ENCODE measurements at places on chromosomes 1 and 21.

DNA sequence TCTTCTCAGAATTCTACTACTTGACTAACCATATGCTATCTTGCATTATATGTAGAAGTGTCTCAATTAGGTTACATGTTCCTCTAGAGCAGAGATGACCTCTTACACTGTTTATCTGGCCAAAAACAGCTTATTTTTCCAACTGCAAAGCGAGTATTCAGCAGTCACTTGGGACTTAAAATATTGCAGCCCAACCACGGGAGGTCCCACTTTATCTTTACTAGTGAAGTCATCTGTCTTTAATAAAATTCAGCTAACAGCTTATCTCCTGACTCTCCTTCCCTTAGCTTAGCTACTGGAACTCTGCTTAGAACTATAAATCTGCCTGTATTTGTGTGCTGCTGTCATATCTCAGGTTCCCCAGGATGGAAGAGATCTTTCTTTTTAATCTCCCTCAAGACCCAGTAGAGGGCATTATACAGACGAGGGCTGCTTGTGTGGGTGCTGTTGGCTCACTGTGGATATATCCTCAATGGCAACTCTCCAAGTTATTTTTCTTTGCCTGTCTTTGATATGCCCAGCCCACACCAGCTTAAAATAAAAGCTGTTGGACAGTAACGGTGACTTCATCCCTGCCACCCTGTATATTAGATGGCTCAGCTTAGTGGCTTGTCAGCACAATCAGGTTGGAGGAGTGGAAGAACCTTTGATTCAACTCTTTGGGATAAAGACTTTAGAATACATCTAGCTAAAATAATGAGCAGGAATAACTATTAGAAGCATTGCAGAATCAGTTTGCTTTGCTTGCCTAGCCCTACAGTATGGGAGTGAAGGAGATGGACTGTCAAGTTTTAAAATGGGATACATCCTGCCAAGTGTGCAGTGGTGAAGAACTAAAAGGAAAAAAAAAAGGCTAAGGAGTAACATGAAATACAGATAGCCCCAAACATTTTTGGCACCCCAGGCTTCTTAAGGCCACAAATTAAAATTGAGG is 9.6 kb downstream of the ENSA start:
- DNase-seq: no peak

GRCh38 chr21:35378881-35379280 is 329.8 kb upstream of the RUNX1 start:
- DNase-seq: no peak

- no peak for DNase-seq
These were observed 64.6 kb downstream of the IER5 start for GRCh38 chr1:181152892-181153633.

GRCh38 chr1:170864876-170865538 is 70.3 kb upstream of the MROH9 start:
- DNase-seq: no peak

DNA sequence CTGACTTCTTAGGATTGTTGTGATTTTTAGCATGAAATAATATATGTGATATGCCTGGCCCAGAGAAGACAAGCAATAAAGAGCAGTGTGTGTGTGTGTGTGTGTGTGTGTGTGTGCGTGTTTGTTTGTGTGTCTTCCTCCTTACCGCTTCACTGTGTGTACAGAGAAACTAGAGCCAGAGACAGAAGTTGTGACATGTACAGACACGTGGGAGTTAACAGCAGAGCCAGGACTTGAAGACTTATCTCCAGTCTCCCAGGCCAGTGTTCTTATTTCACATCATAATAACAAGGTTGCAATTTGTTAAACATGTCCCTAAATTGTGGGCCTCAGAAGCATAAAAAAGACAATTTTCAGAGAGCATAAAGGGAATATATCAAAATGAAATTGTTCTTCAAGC is 192.0 kb upstream of the JUN start:
- no peak for DNase-seq

DNA sequence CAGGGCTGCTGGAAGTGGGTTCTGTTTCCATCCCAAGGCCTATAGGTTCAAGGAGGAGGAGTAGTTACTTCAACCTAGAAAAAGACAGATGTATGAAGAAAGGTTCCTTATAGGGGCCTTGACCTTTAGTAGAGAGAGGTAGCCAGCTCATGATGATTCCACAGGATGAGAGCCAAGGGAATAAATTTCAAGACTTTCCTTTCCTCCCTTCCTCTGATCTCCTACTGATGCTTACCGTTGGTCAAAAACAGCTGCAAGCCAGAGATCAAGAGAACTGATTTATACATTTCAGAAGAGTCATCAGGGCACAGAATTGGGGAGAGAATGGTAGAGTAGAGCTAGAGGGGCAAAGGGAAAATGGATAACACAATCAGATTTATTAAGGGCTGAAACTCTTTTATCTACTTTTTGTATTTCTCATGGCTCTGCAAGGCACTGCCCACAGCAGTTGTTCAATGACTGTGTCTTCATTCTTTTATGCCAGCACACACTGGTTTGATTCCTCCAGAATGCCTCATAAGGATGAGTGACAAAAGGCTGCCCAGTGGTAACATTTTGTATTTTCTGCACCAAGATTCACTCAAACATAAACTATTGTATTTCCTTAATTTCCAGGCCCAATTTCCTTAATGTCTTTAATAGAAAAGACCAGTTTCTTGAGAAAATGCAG is 37.4 kb downstream of the AK5 start:
- no peak for DNase-seq

- DNase-seq: no peak
These were observed 55.8 kb downstream of the ELK4 start for GRCh38 chr1:205576011-205576410.

GRCh38 chr1:6171548-6172124 is 8.5 kb downstream of the CHD5 start:
- no peak for DNase-seq

GRCh38 chr1:48082271-48082962 is 85.2 kb upstream of the TRABD2B start:
- no peak for DNase-seq

DNA sequence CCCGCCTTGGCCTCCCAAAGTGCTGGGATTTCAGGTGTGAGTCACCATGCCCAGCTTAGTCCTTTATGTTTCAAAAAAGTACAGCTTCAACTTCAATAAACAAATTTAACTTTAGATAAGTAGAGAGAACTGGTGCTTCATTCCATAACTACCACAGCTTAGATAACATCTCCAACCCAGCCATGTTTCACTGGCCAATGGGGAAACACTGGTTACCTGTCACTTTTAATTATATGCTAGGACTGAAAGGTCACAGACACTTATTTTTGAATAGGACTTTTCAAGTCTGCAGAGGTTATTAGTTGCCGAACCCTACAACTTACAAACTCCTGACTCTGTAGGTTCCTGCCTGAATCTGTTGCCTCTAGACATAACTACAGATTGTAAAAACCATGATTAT is 56.5 kb upstream of the ST6GALNAC3 start:
- no peak for DNase-seq

Measured in activated T-cell treated with anti-CD3 and anti-CD28 coated beads, Interleukin-2, amount 50 U/mL, for 4 hours (primary cell).